Glutamatergic neuron (in vitro differentiated cells): ENCODE measurements at places on chromosomes 5 and 9. TPM values are rescaled to one million over a fixed set of nuclear protein-coding genes. Genes with fewer than 3 reads are reported as not detected.
A peak's percentile ranks its signal among the peaks of the same experiment; 100 is the strongest.

GRCh38 chr9:110125207-110125751 lies 82.7 kb downstream of the C9orf152 start:
- peaks cover 70% of the 10 kb centered on the region for H3K4me1 ChIP-seq
- H3K4me3 ChIP-seq, result peak overlapping the region; percentile 83
- peaks cover 2% of the 10 kb centered on the region for H3K27me3 ChIP-seq
- no peaks in the 10 kb centered on the region for H3K36me3 ChIP-seq
- H3K27ac ChIP-seq, result peak overlapping the region; percentile 94

DNA sequence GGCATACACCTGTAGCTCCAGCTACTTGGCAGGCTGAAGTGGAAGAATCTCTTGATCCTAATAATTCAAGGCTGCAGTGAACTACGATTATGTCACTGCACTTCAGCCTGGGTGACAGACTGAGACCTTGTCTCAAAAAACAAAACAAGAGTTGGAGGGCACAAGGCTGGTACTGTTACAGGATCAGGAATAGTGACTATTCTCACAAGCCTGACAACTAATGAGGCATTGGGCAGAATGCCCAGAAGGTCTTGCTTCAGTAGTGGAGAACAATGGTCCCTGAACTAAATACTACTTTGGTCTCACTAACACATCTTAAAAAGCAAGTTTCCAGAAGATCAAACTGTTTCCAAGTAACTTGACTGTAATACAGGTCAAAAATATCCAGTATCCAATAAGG lies 182.9 kb upstream of the RFX3 start:
- no peak for DNase-seq
- no peaks in the 10 kb centered on the region for H3K4me1 ChIP-seq
- H3K27ac ChIP-seq, result no peak overlapping the region
- H3K4me3 ChIP-seq, result no peak overlapping the region
- H3K27me3 ChIP-seq, result no peaks in the 10 kb centered on the region

DNA sequence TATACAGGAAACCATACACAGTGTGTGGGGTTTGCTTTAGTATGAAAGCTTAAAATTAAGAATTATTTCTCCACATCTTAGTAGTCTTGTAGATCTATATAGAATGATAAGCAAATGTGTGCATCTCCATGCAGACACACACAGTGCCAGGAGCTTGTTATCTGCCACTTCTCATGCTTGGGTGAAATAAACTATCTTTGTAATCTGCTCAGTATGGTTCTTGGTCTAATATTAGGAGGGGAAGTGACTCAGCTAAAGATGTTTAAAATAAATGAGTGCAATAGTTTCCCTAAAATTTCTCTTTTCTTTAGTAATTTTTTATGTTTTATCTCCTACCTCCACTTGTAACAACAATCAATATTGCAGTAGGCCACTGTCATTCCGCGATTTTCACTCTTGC lies 689.6 kb downstream of the TAF11L14 start:
- H3K4me3 ChIP-seq, result no peak overlapping the region
- no peaks in the 10 kb centered on the region for H3K4me1 ChIP-seq
- no peak overlapping the region for H3K27ac ChIP-seq
- no peaks in the 10 kb centered on the region for H3K36me3 ChIP-seq

DNA sequence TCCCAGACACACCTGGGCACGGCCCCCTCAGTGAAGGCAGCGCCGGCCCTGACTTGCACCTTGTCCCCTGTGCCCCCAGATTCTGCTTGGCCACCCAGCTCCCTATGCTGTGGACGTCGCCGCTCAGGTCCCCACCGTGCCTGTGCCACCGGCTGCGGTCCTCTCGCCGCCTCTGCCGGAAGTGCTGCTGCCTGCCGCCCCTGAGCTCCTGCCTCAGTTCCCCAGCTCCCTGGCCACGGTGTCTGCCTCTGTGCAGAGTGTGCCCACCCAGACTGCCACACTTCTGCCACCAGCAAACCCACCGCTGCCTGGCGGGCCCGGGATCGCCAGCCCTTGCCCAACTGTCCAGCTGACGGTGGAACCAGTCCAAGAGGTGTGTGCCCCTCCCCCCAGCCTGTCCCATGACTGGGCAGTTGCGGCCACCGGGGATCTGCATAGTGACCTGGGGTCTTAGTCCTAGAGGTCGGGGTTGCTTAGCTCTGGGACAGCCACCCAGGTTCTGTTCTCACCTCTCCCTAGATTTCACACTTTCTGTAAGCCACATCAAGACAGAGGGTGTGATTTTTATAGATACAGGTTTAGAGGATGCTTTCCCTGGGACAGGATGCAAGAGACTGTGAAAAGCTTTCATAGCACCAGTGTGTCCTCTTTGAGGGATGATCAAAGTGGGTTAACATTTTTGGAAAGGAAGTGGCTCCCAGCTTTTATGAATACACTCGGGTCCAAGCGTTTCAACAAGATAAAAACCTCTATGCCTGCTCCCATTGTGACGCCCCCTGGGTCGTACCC lies 78.0 kb downstream of the WNK2 start:
- H3K4me1 ChIP-seq, result peaks cover 17% of the 10 kb centered on the region
- H3K27ac ChIP-seq, result no peak overlapping the region
- H3K4me3 ChIP-seq, result no peak overlapping the region
- no peaks in the 10 kb centered on the region for H3K27me3 ChIP-seq
- peak; percentile 16 for DNase-seq

GRCh38 chr9:100394816-100395215 lies 32.1 kb upstream of the MSANTD3 start:
- no peak overlapping the region for H3K27ac ChIP-seq
- H3K36me3 ChIP-seq, result peaks cover 8% of the 10 kb centered on the region
- no peaks in the 10 kb centered on the region for H3K4me1 ChIP-seq
- H3K4me3 ChIP-seq, result no peak overlapping the region
- peaks cover 3% of the 10 kb centered on the region for H3K27me3 ChIP-seq

DNA sequence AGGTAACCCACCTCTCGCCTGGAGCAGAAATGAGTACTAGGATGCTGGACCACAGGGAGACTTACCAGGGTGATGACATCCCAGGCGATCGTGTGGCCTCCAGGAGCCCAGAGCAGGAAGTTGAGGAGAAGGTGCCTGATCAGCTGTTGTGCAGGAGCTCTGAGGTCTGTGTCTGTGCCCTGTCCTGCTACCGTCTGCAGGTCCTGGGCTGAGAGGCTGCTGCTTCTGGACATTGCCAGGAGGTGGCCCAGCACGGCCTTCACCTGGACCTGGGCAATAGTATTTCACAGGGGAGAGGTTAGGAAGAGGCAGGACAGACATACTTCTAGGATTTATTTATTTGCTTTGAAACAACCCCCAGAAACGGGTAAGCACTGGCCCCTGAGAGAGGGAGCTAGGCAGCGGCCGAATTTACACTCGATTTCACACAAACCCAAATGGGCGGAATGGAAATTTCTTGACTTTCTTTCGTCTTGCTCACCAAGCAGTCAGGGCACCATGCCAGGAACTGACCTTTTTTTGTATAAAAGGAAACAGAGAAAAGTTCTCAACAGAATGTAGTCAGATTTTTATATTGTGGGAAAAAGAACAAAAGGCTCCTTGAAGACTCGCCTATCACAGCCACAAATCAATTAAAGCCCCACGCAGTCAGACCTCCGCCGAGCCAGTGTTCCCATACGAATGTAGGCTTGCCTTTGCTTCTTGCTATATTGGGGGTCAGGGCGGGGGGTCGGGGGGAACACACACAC lies 210.3 kb downstream of the FANCC start:
- peaks cover 2% of the 10 kb centered on the region for H3K27me3 ChIP-seq
- no peak overlapping the region for H3K27ac ChIP-seq
- no peak overlapping the region for H3K4me3 ChIP-seq
- peaks cover 24% of the 10 kb centered on the region for H3K4me1 ChIP-seq

GRCh38 chr9:130833031-130833990 lies 1.7 kb upstream of the ABL1 start:
- H3K36me3 ChIP-seq, result peaks cover 5% of the 10 kb centered on the region
- peak overlapping the region; percentile 89 for H3K4me3 ChIP-seq
- DNase-seq, result no peak
- peaks cover 9% of the 10 kb centered on the region for H3K27me3 ChIP-seq

DNA sequence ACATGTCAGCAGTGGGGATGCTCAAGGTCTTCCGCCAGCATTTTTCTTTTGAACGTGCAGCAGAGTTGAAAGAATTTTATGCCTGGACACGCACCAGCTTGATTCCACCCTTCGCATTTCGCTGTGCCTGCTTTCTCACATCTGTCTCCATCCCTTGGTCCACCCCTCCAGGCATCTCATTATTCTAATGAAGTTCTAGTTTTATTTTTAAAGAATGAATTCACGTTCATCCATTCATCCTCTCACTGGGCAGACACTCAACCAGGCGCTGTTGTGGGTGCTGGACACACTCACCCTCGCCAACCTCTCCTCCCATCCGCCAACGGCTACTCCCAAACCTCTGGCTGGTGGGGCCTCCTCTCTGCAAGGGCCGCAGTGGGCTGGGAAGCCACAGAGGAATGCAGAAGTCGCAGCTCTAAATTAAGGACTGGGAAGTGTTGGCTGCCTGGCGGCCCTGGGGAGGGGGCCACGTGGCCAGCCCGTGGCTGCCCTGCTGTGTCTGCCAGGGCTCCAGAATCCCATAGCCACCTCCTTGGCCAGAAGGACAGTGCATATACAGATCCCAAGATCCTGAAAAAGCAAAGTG lies 6.7 kb downstream of the SUSD3 start:
- H3K36me3 ChIP-seq, result no peaks in the 10 kb centered on the region
- H3K27ac ChIP-seq, result no peak overlapping the region
- peaks cover 8% of the 10 kb centered on the region for H3K27me3 ChIP-seq
- H3K4me3 ChIP-seq, result no peak overlapping the region
- peaks cover 8% of the 10 kb centered on the region for H3K4me1 ChIP-seq

- H3K27me3 ChIP-seq, result no peaks in the 10 kb centered on the region
- H3K36me3 ChIP-seq, result no peaks in the 10 kb centered on the region
- H3K4me1 ChIP-seq, result no peaks in the 10 kb centered on the region
These were observed 21.7 kb downstream of the RMI1 start for GRCh38 chr9:84002344-84002743.

DNA sequence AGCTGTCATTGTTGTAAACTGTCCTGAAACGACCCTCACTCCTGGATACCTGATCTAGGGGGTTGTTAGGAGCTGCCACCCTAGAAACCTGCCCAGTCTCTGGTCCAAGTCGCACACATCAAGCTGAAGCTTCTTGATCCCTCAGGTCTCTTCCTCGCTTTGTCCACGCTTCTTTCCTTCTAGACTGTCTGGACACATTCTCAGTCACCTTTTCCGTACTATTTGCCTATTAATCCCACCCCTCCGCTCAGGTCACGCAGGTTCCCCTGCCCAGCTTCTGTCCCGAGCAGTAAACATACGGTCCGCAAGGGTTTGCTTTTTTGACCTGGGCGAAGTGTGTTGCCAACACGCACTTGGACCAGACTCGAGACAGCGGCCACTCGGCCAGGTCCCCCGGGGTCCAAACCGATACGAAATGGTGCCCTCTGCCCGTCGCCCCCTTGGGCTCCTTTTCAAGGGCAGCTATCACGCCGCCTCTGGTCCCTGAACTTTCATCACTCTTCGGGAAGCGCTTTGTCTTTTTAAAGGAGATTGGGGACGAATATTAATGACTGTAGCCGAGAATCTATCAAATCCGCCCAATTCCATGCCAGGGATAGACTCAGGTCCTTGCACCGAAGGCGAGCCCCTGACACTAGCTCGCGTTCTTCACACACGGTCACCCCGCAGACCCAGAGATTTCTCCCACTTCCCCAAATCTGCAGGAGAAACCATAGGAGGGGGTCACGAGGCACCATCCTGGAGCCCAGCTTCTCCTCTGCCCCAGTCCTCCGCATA lies 814 bp downstream of the PLCXD3 start:
- DNase-seq, result no peak
- H3K27me3 ChIP-seq, result peaks cover 10% of the 10 kb centered on the region
- no peak overlapping the region for H3K27ac ChIP-seq
- H3K36me3 ChIP-seq, result no peaks in the 10 kb centered on the region
- peak overlapping the region; percentile 84 for H3K4me3 ChIP-seq

- no peak overlapping the region for H3K4me3 ChIP-seq
- no peak for DNase-seq
- H3K27me3 ChIP-seq, result no peaks in the 10 kb centered on the region
- H3K4me1 ChIP-seq, result no peaks in the 10 kb centered on the region
These were observed 26.1 kb downstream of the SPDL1 start for GRCh38 chr5:169609716-169610115.

DNA sequence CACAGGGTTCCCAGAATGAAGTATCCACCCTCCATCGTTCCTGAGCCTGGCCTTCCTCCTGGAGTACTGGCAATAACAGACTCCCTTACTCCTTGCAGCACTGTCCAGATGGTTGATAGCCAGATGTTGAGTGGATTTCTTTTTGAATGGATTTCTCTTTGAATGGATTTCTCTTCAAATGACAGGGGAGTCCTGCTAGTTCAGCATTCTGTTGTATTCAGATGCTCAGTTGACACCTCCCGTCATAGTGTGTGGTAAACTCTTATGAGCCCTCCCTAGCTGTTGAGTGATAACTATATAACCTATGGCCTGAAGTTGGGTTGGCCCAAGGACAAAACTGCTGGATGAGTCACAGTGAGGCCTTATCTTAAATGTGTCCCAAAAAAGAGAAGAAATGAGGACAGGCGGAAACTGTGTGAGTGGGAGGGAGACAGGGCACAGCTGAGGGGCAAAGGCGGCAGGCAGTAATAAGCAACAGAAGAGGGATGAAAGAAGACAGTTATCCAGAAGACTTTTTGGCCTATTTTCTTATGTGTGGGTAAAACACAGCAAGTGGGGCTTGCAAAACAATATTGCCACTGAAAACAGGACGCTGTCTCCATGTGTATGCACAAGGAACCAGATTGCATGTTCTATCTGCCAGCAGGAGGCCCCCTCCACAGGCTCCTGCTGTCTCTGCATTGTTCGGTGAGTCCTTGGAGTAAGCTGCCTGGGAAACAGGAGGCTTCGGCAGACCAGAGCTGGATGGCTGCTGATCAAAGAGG lies 209.5 kb upstream of the S1PR3 start:
- no peaks in the 10 kb centered on the region for H3K36me3 ChIP-seq
- peak; percentile 29 for DNase-seq
- H3K27ac ChIP-seq, result peak overlapping the region; percentile 9
- no peak overlapping the region for H3K4me3 ChIP-seq
- H3K27me3 ChIP-seq, result peaks cover 3% of the 10 kb centered on the region
- peaks cover 13% of the 10 kb centered on the region for H3K4me1 ChIP-seq

DNA sequence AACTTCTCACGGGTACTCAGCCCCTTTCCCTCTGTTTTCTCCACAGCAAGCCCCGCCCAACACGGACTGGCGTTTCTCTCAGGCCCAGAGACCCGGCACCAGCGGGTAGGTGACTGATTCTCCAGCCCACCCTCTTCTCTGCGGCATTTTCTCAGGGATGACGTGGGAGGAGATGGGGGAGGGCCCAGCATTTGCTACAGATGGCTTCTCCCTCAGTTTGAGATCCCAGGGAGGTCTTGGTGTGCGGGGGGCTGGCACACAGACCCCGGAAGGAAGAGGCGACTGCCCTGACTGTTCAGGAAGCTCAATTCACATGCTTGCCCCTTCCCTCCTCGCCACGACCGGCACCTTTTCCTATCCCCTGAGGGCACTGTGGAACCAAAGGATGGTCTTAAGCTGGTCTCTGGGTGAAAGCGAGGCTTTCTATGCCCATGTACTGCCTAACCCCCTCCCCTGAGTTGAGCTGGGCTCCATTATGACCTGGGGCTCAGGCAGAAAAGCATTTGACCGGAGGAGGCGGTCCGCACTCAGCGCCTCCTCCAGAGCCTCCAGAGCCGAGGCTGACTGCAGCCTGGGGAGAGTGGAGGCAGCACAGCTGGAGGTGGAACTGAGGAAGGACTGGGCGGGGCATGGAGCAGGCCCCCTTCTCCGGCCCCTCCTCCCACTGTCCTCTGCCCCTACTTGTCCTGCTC lies 6.0 kb downstream of the PCDHGC5 start:
- no peak for DNase-seq
- H3K27me3 ChIP-seq, result peaks cover 15% of the 10 kb centered on the region
- H3K36me3 ChIP-seq, result no peaks in the 10 kb centered on the region
- H3K4me3 ChIP-seq, result peak overlapping the region; percentile 58

- H3K4me3 ChIP-seq, result peak overlapping the region; percentile 80
- no peaks in the 10 kb centered on the region for H3K36me3 ChIP-seq
- peak; percentile 53 for DNase-seq
- H3K27ac ChIP-seq, result no peak overlapping the region
- peaks cover 5% of the 10 kb centered on the region for H3K27me3 ChIP-seq
These were observed 5.1 kb downstream of the RGS14 start for GRCh38 chr5:177362610-177363507.

IFNB1 gene
- not detected for total RNA-seq

CYSRT1 gene
- total RNA-seq, result 2.1 TPM

PCDHGA3 gene
- total RNA-seq, result 10.4 TPM
